ENCODE measurements at places on chromosomes 16 and 17.

- no peak for DNase-seq
Observed at GRCh38 chr17:10173913-10174312, 24.5 kb downstream of the GAS7 start.

DNA sequence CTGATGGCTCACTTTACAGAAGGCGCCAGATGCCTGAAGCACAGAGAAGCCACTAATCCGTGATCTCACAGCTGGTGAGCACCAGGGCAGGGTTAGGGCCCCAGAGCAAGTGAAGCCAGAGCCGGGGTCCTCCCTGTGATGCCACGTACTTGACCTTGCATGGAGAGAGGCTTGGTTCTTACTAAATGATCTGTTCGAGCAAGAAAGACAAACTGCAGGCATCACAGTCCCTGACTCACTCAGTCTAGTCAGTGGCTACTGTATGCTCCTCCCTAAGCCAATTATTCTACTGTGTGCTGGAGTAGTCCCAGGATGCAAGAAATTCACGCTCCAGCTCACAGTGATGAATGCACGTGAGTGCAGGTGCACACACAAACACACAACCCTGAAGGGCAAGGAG, 55.4 kb downstream of the SDK2 start:
- DNase-seq: no peak

GRCh38 chr16:20409398-20410120, at the start of gene ACSM5:
ACSM5 (plus strand) TSS chr16:20409534; CDS start chr16:20411485, 1,951 bp downstream.
- no peak for DNase-seq

DNA sequence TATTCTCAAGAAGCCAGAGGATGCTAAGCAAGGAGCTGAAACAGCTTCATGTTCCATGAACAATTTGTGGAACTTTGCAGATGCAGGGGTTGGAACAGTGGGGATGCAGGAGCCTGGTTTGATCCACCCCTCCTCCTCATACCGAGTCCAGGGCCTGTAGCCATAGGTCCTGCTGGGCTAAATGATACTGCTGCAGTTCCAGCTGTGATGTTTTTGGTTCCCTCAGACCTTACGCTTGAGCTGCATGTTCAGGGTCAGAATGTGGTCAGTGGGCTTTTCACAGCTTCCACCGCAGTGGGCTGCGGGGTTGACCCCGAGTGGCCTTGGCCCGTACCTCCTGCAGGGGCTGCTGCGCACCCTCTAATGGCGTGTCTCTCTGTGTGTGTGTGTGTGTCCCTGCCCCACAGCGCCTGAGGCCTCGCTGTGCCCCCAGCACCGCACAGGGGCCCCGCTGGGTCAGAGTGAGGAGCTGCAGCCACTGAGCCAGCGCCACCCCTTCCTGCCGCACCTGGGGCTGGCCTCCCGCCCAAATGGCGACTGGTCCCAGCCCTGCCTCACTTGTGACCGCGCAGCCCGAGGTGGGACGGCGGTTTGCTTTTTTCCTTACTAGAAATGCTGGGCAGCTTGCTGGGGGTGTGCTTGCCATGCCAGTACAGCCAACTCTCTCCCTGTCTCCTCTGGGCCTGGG, 48.2 kb downstream of the EPN2 start:
- DNase-seq: no peak

- no peak for DNase-seq
Observed at GRCh38 chr16:3193221-3194212, 5.5 kb downstream of the OR1F1 start.

GRCh38 chr16:87919681-87919994, 16.7 kb downstream of the CA5A start:
- DNase-seq: no peak

DNA sequence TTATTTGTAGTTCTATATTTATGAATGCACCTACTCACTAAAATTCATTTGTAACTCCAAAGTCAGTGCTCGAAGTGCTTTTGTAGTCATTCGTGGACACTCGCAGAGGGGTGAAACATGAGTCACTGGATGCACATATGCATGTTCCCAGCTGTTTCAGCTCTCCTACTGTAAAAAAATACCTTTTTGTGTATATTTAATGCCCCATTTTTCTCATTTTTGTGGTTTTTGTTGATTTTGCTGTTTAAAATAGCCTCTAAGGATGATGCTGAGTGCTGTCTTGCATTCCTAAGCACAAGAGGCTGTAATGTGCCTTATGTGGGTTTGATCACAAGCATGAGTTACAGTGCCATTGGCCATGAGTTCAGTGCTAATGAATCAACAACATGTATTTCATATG, 30.6 kb downstream of the CENPV start:
- no peak for DNase-seq

DNA sequence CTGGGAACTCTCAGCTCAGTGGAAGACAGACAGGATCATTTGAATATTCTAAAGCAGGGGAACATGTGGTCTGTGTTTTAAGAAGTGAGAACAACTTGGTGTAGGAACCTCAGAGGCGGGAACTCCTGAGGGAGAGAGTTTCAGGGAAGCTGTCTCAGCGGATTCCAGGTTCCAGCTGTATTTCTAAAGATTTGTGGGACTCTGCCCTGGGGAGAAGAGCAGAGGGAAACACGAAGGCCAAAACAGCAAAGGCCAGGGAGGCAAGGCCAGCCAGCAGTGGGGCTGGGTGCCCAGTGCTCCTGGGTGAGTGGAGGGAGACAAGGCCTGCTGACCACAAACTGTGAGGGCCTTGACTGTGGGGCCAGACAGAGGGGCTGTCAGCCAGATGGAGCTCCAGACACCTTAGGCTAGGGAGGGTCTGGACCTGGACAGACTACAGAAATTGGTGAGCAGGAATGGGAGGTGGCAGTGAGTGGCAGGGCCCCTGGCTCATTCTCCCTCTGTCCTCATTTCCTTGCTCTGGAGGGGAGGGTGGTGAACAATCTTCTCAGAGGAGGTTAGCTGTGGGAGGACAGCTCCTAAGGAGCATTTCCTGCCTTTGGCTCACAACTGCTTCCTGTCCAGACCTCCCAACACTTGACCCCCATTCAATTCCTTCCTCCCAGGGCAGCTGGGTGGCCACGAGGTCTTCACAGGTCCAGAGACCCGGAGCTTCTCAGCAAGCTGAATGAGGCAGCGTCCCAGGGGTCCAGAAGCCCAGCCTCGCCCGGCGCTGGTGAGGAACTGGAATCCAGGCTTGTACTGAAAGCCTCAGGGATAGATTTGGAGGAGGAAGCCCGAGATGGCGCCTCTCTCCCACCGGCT, 21.0 kb upstream of the FZD2 start:
- DNase-seq: no peak

- no peak for DNase-seq
Observed at GRCh38 chr16:8916541-8917225, 34.5 kb downstream of the LITAFD start.

GRCh38 chr16:56870276-56870888, 5.4 kb downstream of the SLC12A3 start:
- no peak for DNase-seq

- DNase-seq: no peak
Observed at GRCh38 chr16:22765479-22765878, 48.5 kb upstream of the HS3ST2 start.

GRCh38 chr17:38601539-38602351, 4.0 kb downstream of the SRCIN1 start:
- no peak for DNase-seq

DNA sequence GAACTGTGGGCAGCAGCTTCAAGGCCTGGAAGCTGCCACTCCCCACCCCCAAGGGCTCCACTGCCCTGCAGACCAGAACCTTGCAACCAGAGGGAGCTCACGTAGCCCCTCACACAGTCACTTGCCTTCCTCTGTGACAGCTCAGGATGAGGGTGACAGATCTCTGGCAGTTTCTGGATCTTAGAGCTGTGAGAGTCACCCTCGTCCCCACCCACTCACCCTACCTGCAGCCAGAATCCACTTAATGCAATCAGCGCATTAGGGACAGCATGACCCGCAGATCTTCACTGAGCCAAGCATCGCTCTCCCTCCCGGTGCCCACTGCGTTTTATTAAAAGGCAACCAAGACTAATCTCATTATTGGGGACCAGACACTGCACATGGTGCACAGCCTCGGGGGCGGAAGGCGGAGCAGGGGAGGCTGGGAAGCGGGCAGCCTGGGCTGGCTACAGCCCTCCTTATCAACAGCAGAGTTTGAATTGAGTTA, 3.5 kb downstream of the CYB561 start:
- DNase-seq: no peak

GRCh38 chr16:14193316-14193871, 122.3 kb downstream of the MRTFB start:
- DNase-seq: no peak

GRCh38 chr17:77109764-77110359, 30.9 kb upstream of the SEC14L1 start:
- DNase-seq: no peak

GRCh38 chr17:43090022-43090421, 35.1 kb downstream of the BRCA1 start:
- no peak for DNase-seq

GRCh38 chr16:19130385-19130784, 16.6 kb downstream of the ITPRIPL2 start:
- no peak for DNase-seq

- DNase-seq: no peak
Observed at GRCh38 chr17:55887531-55887930, 136.7 kb downstream of the PCTP start.

DNA sequence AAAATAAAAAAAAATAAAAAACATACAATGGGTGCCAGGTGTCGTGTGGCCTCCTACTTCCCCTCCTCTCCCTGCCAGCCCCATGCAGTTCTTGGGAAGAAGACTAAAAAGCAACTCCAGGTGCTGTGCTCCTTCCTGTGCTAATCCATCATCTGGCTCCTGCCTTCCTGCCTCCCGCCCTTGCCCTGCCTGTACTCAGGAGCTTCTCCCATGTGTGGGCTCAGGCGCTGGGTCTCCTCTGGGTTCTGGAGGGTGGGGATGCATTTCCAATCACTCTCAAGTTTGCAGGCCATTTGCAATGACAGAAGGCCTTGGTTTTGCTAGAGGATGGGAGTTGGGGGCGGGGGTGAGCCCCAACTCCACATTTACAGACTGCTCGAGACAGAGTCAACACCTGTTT, 122.9 kb downstream of the SDK2 start:
- no peak for DNase-seq

GRCh38 chr16:2150418-2151187, 2.2 kb downstream of the RAB26 start:
- no peak for DNase-seq

DNA sequence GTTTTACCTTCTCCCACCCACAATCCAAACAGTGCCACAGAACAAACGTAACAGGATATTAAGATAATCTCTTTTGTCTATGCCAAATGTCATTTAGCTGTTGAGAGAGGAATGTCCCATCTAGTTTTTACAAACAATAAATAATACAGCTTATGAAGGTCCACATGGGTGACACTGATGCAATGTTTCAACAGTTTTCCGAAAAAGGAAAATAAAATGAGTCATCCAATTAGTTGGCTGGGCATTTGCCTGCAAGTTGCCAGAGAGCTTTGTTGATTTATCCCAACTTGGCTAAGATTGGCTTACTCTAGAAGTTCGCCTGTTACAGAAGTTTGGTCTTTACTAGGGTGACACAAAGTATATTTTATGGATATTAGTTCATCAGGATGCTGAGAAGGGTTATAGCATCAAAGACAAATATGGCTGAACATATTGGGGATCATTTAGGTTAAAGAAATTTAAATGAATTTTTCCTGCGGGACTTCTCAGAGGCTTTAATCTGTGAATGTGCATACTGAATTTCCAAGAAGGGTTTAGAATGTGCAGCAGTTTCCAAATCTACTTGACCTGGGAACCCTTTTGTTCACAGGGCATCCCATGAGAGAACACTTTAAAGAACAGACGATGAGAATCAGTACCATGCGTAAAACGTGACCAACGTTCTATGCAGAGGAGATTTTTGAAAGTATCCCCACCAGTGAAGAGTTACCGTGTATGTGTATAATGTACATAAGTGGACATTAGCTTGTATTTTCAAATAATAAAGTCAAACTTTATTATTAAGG, 73.1 kb downstream of the CDH13 start:
- peak; percentile 73 for DNase-seq

- DNase-seq: no peak
Observed at GRCh38 chr17:18139949-18140348, 31.4 kb downstream of the MYO15A start.

DNA sequence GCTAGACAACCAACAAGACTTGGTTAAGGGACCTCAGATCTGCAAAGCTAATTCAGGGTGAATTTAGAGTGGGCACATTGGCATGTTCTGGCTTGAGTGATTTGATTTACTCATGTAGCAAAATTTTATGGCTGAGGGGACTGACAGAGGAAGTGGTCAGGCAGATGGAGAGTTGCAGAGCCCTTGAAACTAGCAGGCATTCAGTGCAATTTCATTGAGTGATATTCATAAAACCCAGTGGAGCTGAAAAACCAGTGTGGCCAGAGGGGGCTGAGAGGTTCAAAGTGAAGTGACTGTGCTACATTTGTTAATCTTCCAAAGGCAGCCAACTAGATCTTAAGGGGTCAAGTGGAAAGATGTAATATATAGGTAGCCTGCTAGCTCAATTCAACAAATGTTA, 2.2 kb upstream of the TMEM94 start:
- DNase-seq: no peak

GRCh38 chr17:71899317-71899716, 221.5 kb upstream of the SOX9 start:
- DNase-seq: no peak

DNA sequence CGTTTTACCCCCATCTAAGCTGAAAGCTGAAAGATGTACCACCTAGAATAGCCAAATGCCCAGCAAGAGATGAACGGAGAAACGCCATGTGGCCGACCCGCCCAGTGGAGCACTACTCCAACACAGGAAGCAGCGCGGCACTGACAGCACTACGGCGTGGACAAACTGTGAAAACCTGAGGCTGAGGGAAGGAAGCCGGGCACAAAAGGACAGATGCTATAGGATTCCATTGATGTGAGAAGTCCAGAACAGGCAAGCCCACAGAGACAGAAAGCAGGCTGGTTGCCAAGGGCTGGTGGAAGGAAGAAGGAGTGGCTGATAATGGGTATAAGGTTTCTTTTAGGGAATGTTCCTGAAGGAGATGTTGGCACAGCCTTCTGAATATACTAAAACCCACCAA, 29.4 kb upstream of the SLC38A8 start:
- DNase-seq: no peak

All from ascending aorta (tissue), 2 donors.